ENCODE measurements at places on chromosomes 1 and 21.
A peak's percentile ranks its signal among the peaks of the same experiment; 100 is the strongest.

DNA sequence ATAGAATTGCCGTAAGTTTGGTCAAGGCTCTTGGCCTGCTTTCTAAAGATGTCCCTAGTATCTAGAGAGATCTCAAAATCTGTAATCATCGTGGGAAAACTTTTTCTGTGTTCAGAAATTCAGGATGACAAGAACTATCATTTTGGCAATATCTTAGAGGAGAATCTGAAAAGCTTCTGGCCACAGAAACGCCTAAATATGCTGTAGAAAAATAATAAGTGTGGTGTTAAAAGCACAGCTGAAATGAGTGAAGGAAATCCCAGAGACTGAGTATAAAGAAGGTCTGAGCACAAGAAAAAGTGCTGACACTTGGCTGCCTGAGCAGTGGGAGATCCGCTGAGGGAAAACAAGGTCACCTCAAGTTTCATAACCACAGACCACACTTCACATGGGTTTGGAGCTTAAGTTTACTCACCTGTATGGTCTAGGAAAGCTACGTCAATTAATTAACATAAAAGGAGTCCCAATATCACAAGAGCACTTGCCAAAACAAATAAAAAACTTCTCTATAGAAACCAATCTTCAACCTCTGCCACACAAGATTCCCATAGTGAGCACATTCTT is 235.2 kb upstream of the IRF2BP2 start:
- no peak for DNase-seq

DNA sequence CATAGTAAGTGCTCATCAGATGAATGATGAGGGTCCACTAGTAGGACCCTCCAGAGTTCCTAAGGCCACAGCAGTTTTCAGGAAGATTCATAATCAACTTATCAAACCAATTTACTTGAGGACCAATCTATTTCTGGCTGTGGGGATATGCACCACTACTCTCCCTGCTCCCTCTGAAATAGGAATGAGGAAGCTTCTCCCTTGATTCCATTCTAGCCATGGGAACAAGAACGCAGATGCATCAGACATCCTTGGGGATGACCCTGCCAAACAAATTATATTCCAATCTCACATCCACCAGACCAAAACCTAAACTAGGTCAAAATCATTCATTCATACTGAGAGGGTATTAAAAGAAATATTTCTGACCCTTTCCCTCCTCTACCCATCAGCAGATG is 31.5 kb downstream of the JAK1 start:
- no peak for DNase-seq

GRCh38 chr1:156845055-156845952 is 13.6 kb downstream of the INSRR start:
- no peak for DNase-seq

DNA sequence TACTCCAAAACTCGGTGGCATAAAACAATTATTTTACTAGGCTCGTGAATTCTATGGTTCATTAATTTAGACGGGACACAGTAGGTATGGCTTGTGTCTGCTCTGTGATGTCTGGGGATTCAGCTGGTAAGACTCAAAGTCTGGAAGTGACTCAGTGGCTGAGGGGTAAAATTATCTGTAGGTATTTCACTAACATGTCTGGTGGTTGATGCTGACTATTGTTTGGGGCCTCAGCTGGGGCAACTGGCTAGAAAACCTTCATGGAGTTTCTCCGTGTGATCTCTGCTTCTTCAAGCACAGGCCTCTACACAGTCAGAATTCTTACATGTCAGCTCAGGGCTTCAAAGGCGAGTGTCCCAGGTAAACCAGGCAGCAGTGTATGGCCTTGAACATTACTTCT is 41.2 kb upstream of the KLF17 start:
- DNase-seq: no peak

GRCh38 chr1:192488058-192488457 is 87.5 kb upstream of the RGS1 start:
- no peak for DNase-seq

- DNase-seq: no peak
Measured at GRCh38 chr1:30323841-30324240, 399.5 kb downstream of the MATN1 start.

DNA sequence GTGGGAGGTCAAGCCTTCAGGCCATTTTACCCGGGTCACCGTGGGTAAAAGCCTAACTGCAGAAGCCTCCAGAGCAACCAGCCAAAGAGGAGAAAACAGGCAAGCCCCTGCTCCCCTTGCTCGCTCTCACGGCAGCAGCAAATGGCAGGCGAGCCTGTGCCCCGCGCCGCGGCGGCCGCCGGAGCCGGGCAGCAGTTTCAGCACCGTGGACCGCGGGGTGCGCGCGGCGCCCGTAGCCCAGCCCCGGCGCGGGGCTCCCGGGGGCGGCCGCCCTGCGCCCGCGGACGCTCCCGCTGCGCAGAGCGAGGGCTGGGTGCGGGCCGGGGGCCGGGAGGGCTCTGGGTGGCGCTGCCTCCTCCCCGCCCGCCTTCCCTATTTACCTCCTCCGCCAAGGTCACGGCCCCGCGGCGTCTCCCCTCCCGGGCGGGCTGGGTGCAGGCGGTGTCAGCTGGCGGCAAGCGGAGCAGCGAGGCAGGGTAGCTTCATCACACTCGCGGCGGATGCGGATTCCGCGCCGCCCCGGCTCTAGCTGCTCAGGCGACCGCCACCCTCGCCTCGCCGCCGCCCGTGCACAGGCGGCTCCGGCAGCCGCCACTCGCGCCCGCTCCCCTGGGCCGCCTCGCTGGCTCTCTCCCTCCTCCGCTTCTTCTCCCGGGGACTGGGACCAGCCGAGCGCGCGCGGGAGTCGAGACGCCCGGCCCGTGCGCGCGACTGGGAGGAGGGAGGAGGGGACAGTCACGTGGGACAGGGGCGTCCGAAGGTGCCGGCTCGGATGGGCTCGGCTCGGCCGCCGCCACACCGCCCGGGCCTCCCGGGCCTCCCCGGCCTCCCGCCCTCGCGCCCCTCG is at the start of gene RGS7:
TSS of gene RGS7 (minus strand) at position 687 of the 847 bp plus-strand sequence.
- peak; percentile 86 for DNase-seq

- no peak for DNase-seq
Measured at GRCh38 chr21:34933609-34934335, 115.3 kb downstream of the RUNX1 start.

DNA sequence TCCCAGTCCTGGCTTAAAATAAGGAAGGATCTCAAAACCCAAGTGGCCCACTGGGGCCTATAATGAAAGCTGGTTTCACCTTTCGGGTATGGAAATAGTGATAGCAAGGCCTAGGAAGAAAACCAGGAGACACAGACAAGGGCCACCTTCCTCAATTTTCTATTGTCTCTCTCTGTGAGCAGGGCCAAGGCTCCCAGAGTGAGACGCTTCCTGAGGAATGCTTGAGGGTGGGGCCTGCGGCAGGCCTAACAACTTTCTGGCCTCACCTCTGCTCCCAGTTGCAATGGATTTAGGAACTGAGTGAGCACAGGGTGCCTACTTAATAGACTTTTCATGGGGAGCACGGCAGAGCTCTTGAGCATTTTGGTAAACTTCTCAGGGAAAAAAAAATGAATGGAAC is 300.9 kb downstream of the ASTN1 start:
- DNase-seq: no peak

DNA sequence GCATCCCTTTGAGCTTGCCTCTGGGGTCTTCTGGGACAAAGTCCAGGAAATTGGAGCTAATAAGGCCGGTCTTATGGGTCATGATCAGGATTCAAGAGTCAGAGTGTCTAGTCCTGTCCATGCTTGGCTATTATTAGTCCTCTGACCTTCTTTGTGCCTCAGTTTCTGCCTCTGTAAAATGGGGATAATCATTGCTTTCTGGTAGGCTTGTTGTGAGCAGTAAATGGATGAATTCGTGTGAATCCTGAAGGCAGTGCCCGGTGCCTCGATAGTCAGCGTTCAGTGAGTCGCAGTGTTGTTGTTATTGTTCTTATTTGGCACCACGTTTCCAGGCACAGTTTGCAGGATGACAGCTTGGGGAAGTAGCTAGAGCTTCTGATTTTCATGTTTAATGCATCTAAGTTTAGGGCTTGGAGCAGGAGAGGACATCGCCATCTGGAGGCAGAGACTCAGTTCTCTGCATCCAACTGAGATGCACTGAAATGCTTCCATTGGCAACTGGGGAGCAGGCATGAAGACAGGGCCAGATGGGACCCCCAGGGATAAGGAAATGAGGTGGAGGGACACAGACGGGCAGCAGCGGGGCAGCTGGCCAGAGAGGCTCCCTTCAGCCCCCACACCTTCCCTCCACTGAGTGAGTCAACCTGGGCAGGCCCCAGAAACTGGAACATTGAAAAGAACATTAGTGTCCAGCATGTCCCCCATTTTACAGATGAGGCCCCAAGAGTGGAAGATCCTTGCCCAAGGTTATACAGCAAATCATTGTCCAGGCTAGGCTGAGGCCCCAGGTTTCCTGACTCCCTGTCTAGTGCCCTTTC is 160.3 kb downstream of the PTPRU start:
- DNase-seq: no peak

DNA sequence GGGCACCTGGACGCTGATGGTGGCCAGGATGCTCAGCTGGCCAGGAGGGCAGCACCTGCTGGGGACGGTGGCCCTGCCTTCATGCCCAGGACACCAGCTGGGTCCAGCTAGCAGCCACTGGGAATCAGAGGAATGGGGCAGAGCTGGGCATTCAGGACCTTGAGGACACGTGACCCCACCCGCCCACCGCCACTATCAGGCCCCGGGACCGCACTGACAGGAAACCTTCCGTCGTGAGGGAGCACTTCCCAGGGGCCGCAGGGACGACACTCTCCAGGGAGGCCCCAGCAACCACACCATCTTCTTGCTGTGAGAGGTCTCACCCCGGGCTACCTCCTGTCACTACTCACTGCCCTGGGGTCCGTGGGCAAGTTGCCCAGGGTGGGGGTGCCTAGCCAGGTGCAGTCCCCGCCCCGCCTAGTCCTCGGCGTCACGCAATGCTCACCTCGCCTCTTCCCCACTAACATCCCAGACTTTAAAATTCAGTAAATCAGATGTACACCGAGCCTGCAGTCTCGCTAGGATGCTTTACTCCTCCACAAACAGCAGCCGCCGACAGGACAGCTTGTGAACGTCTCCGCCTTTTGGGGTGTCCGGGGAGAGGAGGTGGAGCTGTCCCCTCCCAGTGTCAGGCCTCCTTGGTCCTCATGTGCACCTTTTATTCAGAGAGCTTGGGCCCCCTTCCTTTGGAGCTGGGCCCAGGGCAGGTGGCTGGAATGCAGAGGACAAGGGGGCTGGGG is 4.9 kb downstream of the VWA1 start:
- no peak for DNase-seq

GRCh38 chr1:205670611-205671430 is 9.5 kb downstream of the SLC45A3 start:
- no peak for DNase-seq

DNA sequence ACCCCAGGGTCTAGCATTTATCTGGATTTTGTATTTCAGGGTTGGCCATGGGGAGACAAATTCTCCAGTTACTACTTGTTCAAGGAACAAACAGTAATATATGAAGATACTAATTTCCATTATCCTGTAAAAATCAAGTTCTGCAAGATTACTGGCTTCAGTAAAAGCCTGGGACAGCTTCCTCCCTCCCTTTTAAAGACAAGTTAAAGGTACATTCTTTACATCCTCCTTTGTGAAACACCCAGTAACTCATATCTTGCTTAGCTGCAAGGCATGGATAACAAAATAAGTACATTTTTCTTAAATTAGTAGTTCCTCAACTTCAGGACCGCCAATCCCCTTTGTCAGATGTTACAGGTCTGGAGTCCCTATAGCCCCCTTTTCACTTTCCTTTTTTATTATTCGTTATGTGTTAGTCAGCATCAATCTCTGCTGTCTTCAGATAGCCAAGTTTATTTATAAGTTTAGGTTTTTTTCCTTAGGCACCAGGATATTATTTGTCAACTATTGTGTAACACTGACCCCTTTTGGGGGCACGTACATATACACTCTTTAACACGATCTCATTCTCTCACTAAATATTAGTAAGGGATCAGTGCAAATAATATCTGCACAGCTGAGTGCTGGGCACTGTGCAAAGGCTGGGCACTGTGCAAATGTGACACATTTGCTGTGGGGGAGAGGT is 9.8 kb downstream of the ERRFI1 start:
- DNase-seq: no peak

- DNase-seq: no peak
Measured at GRCh38 chr21:34916446-34916845, 132.7 kb downstream of the RUNX1 start.

DNA sequence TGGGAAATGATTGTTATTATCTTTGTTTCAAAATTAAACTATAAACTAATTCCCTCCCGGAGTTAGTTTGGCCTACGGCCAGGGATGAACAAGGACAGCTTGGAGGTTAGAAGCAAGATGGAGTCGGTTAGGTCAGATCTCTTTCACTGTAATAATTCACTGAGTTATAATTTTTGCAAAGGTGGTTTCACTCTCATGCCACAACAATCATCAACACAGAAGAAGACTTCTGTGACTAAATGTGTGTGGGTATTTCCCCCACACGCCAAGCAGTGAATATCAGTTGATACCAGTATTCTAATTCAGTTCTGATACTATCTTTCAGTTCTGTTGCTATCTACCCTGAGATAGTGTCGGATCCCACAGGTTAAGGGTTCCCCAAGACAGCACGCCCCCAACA is 215.1 kb downstream of the S1PR1 start:
- no peak for DNase-seq

GRCh38 chr1:204475656-204476432 is 18.8 kb downstream of the PIK3C2B start:
- no peak for DNase-seq

DNA sequence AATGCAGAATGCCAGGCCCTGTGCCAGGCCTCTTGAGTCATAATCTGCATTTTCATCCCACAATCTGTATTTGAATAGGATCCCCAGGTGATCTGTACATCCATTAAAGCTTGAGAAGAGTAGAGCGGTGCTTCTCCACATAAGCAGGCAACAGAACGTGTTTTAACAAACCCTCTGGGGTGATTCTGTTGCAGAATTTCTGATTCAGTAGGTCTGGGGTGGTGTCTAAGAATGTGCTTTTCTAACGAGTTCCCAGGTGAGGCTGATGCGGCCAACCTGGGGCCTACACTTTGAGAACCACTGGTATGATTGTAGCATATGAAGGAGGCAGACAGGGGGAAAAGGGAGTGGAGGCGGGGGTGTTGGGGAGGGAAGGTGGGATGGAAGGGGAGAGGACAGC is 78.4 kb upstream of the POU3F1 start:
- no peak for DNase-seq
